Stimulated activated naive CD4-positive, alpha-beta T cell treated with Interleukin-2 at 50 U/mL for 16 hours (primary cell): ENCODE measurements at places on chromosomes 6 and 20.
A peak's percentile ranks its signal among the peaks of the same experiment; 100 is the strongest.

- DNase-seq, result no peak
Observed at GRCh38 chr6:125302840-125303511, 1.2 kb upstream of the HDDC2 start.

DNA sequence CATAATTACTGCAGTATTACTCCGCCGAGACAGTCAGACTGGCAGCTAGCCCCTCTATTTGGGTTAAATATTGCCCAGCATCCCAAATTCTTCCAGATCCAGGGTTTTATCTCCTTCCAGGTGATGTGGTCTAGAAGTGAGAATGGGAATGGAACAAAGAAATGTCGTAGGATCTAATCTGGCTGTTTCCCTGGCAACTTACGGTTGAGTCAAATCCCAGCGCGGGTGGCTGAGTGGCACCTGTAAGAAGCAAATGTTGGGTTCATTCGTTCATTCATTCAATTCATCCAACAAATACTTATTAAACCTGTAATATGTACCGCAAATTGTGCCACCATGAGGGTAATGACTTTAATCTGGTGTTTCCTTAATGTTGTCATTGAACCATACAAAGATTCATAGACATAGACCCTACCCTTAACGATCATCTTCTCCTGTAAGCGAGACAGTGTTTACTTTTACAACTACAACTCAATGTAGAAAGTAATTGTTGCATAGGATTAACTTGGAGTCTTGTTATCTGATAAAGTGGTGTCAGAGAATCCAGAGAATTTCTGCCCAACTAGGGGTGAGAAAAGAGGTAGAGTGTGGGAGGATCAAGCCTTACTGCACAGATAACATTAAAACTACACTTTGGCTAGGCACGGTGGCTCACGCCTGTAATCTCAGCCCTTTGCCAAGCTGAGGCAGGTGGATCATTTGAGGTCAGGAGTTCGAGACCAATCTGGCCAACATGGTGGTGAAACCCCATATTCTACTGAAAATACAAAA, 91.3 kb upstream of the ADGRF1 start:
- no peak for DNase-seq

DNA sequence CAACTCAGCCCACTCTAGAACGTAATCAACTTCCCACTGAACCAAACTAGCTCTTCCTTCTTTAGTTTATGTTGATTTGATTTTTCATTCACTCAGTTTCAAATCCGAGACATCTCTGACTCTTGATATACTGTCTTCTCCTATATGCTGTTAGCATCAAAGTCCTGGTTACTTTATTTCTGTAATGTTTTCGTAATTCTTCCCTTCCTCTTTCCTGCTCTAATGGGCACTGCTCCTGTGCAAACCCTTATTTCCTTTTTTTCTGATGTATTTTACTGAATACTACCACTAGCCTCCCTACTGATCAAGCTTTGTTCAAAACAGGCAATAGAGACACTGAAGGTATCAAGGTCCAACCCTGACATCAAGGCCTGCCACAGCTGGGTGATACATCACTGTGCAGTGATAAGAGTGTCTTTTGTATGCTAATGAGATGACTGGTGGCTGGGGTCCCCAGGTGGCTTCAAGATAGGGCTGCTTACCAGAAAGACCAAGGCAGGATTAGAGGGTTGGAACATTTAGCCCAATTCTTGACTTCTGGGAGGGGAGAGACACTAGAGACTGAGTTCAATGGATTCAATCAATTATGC, 95.2 kb downstream of the KIF13A start:
- no peak for DNase-seq

DNA sequence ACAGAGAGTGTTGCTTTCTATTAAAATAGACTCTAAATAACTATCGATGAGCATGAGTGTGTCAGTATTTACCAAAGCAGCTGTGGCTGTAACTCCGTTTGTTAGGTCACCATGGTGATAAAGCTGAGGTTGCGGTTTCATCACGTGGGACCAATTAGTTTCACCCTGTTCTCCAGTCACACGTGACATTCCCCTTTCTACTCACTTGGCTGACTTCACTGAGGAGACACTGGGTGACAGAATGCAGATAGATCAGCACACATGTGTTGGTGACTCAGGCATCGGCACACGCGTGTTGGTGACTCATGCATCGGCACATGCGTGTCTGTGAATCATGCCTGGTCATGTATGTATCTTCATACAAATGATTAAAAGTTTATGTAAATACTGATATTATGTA, 285.4 kb downstream of the THBS2 start:
- DNase-seq, result no peak

DNA sequence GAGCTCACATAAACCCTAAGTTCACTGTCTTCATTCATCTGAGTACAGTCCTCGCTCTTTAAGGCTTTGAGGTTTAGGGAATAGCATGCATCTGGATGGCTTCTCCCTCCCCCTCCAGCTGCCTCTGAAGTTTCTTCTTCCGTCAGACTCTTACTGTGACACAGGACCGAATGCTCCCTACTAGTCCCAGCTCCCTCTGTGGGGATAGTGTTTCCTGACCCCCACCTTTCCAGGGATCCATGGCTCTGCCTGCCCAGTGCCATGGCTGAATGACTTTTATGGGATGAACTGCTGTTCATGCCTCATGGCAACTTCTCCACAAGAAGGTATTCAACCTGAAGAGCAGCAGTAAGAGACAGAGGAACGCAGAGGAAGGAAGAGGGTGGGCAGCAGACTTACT, 79.8 kb upstream of the EMILIN3 start:
- no peak for DNase-seq

DNA sequence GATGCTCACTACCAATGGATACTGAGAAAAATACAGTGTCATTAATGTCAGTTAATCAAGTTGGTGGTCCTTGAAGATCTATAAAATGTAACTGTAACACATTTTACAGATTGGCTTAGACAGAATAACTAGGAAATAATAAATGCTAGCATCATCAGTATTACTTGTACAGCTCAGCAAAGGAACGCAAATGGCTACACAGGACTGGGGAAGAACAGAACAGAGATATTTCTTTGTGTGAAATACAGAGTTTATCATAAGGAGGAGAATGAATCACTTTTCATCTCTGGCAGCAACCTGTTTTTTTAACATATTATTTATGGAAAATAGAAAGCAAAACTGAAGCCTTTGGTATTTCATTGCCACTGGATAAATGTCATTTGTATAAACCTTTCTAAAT, 8.2 kb upstream of the QKI start:
- DNase-seq, result no peak

- DNase-seq, result no peak
Observed at GRCh38 chr6:22240025-22240424, 56.8 kb downstream of the PRL start.

- DNase-seq, result no peak
Observed at GRCh38 chr6:48032151-48032550, 78.8 kb downstream of the PTCHD4 start.

- no peak for DNase-seq
Observed at GRCh38 chr6:152386131-152386530, 251.0 kb downstream of the SYNE1 start.

GRCh38 chr6:136463743-136464142, 86.5 kb downstream of the MAP7 start:
- no peak for DNase-seq

DNA sequence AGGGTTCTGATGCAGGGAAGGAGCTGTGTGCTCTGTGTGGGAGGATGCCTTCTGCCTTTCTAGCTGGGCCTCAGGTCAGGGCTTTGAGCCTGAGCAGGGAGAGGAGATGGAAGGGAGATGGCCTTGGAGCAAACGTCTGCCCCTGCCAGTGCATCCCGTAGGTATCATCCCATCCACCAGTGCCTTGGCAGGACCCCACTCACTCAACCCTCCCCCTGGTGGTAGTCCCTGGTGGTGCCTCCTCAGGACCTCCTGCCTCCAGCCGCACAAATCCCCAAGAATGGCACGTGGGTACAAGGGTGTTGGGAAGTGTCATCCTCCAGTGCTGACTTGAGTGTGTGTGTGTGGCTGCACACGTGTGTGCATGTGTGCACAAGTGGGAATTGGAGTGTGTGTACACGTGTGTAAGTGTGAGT, 23.1 kb upstream of the MICB start:
- peak; percentile 19 for DNase-seq

DNA sequence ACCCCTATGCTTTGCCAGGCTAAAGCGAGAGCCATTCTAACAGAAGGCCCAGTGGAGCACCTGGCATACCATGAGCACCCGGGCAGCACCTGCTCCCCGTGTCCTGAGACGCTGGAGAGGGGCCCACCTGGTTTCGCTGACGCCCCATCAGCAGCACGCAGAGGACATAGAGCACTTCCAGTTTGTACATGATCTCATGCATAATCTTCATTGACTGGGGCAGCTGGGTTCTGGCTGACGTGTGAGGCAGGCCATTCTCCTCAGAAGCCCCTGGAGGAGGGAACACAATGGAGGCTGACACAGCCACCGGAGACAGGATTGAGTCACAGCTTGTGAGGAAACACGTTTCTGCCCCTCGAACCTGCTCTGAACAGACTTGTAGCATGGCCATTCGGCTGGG, 65.4 kb downstream of the MYH7B start:
- DNase-seq, result no peak

GRCh38 chr6:2986722-2987221, 12.9 kb upstream of the NQO2 start:
- no peak for DNase-seq

GRCh38 chr6:135871878-135872277, 20.4 kb downstream of the PDE7B start:
- no peak for DNase-seq

DNA sequence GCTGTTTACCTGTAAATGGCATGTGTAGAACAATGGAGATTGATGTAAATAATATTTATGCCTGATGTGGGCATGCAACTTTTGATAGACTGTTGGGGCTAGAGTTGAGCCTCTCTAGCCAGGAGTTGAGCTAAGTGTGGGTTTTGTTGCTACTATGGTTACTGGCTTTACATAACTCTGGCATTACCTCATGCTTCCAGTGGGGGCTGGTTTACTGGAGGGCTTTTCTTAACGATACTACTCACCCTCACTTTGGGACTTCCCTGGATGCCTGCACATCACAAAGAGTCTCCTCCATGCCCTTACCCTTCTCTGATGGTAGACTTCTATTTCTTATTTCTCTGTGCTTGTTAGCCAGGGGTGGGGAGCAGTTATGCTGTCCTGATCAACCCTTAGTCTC, 524.6 kb upstream of the CDH4 start:
- DNase-seq, result no peak

DNA sequence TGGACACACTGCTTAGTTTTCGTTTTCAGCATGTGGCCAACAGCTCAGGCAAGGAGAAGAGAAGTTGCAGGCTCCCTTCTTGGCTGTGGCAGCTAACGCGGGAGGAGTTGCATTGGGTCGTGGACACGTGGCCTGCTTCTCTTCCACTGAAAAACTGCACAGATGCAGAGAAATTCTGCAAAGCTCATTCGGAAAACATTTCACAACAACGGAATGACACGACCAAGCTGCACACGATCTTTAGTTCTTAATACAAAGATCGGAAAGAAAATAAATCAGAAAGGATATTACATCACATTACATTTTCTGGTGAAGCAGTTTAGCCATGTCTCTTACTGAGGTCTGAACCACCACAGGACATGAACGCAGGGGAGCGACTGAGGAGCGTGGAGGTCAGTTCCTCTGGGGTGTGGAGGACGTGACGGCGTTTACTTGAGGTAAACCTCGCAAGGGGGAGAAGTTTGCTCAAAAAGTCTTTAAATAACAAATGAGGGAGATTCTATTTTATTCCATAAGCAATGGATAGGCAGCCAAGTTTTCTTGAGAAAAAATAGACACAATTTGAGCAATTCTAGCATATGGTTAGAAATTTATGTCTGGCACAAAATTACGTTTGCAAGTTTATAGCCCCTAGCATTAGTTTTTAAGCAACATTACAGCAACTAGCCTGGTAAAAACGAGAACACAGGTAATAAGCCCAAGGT, 178.3 kb downstream of the THBS2 start:
- no peak for DNase-seq

DNA sequence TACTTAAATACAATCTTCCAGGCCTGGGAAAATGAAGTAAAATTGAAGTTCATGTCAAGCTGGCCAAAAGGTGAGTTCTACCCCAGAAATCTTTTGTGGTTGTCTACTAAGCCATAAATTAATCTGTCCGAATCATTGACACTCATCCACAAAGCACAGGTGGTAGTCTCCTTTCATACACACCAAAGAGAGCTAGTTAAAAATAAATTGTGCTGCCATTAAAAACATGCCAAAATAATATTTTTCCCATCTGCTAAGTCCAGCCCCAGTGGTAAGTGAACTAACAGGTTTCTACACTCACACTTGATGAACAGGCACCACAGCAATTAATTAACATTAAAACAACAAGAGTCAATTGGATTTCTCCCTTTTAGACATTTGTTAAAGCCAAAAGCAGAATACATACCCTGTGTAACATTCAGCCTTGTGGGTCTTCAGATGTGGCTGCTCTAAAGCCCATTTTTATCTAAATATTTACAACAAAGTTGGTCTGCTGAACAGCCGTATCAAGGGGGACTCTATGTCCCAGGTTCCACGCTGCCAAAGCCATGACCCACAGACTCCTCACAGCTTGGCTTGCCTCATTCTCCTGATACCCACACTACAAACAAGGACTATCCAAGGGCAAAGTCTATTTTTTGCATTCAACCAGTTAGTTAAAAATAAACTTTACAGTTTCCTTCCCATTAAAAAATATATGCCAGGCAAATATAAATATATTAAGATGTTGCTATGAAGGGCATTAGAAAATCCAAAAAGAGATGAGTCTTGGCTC, 490.4 kb downstream of the BMP2 start:
- no peak for DNase-seq

DNA sequence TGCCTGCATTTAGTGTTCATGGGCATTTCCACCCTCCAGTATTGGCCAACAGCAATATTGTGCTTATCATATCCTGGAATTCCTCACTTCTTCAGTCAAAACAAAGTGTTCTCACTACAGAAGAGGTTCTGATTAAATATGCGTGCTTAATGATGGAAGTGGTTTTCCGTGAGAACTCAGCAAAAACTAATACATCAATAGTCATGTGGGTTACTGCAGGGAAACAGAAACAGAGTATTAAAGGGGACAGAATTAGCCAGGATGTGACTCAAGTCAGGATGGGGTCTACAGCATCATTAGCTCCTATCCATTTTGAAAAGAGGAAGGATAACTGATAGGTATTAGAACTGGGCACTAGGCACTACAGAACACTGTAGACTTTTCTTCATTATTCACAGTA, 384.6 kb downstream of the CDKAL1 start:
- no peak for DNase-seq

- DNase-seq, result no peak
Observed at GRCh38 chr6:12058172-12058961, 46.3 kb downstream of the HIVEP1 start.

DNA sequence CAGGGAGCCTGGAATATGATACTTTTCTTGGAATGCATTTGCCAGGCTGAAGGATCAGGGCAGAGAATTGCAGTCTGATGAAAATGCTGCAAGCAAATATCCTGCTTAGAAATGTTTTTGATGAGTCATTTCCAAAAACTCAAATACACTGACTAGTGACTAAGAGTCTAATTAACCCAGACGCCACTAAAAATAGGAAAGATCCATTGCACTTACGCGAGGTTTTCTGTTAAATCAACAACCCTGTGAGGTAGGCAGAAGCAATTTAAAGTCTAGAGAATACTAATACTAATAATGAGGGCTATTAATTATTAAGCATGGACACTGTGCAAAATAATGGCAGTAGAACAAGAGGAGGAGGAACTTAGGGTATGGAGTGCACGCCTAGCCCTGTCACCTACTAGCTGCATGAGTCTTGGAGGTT, 130.1 kb upstream of the DOK5 start:
- no peak for DNase-seq
